ENCODE measurements at places on chromosomes 13 and 19.
A peak's percentile ranks its signal among the peaks of the same experiment; 100 is the strongest.

- no peak for DNase-seq
Observed at GRCh38 chr19:6590827-6591319, at the start of gene CD70. Gene CD70, minus strand, starts transcription at chr19:6591150. Its CDS starts 148 bp downstream, at chr19:6591002.

DNA sequence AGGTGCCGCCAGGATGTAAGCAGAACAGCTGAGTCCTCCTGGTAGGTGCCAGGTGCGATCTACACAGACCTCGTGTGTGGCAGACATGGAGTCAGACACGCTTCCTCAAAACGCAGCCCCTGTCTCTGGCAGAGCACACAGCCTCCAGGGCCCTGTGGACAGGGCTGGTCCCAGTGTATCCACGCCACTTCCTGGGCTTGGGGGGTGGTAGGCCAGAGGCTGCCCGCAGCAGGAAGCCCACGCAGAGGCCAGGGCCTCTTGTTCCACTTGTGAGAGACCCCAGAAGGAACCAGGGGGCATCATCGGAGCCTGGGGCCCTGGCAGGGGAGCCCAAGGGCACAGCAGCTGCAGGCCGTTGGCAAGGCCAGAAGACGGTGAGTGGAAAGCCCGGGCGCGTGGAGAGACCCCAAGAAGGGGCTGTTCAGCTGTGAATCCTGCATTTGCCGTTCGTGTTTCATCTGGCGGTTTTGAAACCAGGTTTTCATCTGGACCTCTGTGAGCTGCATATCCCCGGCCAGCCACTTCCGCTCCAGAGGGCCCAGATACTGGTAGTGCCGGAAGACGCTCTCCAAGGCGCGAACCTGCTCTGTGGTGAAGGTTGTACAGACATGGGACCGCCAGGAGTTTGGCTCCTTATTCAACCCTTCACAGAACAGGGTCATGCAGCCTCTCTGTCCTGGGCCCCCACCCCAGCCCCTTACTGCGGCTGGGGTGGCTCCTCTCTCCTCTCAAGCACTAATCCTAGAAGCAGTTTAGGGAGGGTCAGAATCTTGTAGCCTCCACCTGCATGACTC is 25.1 kb upstream of the SLITRK1 start:
- no peak for DNase-seq

DNA sequence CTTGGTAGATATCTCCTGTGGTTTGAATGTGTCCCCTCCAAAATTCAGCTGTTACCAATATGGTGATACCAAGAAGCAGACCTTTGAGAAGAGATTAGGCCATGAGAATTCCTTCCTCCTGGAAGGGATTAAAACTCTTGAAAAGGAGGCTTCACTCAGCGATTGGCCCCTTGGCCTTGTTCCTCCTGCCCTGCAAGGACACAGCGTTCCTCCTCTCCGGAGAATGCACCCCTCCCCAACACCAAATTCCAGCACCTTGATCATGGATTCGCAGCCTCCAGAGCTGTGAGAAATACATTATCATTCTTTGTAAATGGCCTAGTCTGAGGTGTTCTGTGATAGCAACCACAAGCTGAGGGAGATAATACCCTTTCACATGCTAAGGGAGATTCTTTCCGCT is 34.5 kb upstream of the ARHGEF7 start:
- DNase-seq: no peak

- DNase-seq: no peak
Observed at GRCh38 chr19:54473071-54473891, at the start of gene CDC42EP5. Gene CDC42EP5, minus strand, starts transcription at chr19:54473296. Its CDS starts 7,749 bp downstream, at chr19:54465547.

DNA sequence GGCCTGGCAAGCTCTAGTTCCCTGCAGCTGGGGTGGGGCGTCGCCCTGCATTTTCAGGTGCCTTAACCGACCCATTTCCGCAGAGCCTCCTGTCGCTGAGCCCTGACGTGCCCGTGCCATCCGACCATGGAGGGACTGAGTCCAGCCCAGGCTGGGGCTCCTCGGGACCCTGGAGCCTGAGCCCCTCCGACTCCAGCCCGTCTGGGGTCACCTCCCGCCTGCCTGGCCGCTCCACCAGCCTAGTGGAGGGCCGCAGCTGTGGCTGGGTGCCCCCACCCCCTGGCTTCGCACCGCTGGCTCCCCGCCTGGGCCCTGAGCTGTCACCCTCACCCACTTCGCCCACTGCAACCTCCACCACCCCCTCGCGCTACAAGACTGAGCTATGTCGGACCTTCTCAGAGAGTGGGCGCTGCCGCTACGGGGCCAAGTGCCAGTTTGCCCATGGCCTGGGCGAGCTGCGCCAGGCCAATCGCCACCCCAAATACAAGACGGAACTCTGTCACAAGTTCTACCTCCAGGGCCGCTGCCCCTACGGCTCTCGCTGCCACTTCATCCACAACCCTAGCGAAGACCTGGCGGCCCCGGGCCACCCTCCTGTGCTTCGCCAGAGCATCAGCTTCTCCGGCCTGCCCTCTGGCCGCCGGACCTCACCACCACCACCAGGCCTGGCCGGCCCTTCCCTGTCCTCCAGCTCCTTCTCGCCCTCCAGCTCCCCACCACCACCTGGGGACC is 1.2 kb downstream of the ZFP36 start:
- no peak for DNase-seq

DNA sequence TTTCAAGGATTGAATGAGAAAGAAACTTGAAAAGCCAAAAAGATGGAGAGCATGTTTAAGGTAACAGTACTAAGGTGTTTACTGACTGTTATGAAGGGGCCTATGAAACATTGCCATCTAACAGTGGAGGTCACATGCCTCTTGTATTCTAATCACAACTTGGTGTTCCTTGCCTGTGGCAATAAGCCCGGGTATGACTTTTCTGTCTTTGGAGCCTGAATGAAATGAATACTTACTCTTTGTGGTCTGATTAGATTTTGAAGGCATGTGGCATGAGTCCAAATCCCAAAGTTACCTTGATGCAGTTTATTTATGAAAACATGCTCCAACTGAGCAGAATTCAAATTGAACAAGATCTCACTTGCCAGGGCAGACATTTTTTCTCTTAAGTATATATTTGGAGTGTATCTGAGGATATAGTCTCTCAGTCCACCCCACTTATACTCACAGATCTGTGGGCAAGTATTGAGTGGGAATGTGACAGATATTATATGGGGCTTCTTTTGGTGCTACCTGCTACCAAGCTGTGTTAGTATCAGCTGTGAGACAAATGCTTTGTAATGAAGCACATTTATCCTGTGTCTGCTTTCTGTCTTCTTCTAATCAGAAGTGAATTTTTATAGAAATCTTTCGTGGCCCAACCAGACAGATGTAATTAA is 67.5 kb downstream of the B3GLCT start:
- DNase-seq: no peak

DNA sequence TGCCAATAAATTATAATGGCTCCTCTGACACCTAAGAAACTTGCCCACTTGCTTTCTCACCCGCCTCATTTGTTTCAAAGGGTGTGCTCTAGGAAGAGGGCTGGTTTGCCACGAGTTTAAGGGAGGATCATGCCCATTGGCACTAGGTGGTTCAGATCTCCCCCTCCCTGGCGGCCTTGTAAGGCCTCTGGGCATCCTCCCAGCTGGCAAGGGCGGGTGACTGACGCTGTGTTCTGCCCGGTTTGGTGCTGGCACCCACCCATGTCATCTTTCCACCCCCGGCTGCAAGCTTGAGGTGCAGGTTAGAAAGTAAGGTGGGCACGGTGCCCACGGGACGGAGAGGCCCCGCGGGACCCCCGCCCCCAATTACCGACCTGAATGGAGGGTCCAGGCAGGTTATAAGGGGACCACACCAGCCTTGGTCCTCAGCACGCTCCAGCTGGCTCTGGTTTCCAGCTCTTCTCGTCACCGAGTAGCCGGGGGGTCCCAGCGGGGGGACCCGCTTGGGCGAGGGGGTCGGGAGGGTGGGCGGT is 90.4 kb downstream of the PTPRS start:
- peak; percentile 71 for DNase-seq

- no peak for DNase-seq
Observed at GRCh38 chr19:41298348-41298964, 11.5 kb upstream of the CCDC97 start.

DNA sequence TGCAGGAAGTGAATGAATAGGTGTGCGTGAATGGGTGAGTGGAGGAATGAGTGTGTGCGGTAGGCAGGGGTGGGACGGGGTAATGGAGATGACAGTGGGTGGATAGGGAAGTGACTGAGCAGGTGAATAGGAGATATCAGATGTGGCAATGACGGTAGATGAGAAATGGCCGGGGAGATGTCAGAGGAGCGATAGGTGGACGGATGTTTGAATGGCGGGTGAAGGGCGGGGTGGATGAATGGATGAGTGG is 1.5 kb downstream of the TTC9B start:
- no peak for DNase-seq

- no peak for DNase-seq
Observed at GRCh38 chr19:39111593-39112199, 13.9 kb upstream of the PAK4 start.

GRCh38 chr13:99974939-99975561 is 3.5 kb upstream of the ZIC5 start:
- no peak for DNase-seq

- no peak for DNase-seq
Observed at GRCh38 chr13:51955816-51956603, 55.2 kb downstream of the ATP7B start.

DNA sequence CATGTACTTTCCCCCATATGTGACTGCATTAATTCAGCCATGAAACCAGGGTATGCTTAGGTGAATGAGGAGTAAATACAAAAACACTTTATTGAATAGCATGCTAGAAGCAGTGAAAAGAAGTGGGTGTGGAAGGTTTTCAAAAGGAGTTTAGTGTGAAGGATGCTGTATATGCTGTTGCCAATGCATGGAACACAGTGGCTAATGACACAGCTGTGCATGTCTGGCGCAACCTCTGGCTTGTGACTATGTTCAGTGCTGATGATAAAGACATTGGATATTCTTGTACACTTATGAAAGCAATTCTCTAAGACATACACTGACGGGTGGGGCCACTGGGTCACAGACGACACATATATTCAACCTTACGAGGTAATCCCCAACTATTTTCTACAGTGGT is 55.2 kb downstream of the SOX21 start:
- DNase-seq: no peak

- no peak for DNase-seq
Observed at GRCh38 chr19:16295057-16295456, 29.6 kb upstream of the KLF2 start.

GRCh38 chr19:5361407-5361806 is 20.8 kb upstream of the PTPRS start:
- no peak for DNase-seq

DNA sequence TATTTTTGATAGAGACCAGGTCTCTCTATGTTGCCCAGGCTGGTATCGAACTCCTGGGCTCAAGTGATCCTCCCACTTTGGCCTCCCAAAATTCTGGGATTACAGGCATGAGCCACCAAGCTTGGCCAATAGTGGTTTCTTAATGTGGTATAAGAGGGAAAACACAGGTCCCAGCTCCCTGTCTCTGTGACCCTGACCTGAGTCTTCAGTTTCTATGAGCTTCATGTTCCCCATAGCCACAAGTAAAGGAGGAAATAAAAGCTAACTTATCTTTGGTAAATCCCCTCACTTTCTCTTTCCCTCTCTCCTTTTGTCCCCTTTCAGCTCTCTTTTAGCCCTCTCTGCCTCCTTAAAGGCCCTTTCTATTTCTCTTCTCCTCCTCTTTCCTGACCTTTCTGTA is 50.3 kb downstream of the ABCC4 start:
- DNase-seq: no peak

DNA sequence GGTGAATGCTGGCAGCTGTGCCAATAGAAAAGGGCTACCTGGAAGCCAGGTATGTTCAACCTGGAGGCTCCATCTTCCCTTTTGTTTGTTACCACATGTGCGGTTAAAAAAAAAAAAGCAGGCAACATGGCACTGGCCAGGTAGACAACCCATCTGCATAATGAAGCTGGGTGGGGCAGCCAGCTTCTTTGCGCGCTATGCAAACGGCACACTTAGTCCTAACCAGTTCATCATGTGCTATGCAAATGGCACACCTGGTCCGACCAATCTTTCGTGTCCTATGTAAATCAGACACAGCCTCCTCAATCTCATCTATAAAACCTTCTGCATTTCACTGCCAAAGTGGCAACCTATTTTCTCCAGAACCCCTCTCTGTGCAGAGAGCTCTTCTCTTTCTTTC is 11.3 kb upstream of the IGSF23 start:
- no peak for DNase-seq

GRCh38 chr19:15197275-15197941 is 3.4 kb downstream of the NOTCH3 start:
- DNase-seq: no peak

DNA sequence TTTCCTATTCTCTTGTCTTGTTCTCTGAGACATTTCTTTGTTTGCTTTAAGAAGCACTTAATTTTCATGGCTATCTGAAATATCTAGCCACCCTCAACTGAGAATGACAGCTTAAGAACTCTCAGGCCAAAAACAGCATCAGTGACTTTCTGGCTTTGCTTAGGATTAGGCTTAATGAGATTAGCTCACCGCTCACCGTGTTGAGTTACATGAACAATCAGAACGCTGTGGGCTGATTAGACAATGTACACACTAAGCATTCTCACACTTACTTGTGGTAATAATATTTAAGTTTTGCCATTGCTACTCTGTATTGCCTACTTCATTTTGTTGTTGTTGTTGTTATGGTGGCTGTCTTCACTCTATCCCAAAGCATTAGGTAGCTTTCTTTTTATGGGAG is 1283.6 kb downstream of the UQCRFS1 start:
- no peak for DNase-seq

GRCh38 chr13:99961636-99962035 is 9.9 kb downstream of the ZIC5 start:
- no peak for DNase-seq

DNA sequence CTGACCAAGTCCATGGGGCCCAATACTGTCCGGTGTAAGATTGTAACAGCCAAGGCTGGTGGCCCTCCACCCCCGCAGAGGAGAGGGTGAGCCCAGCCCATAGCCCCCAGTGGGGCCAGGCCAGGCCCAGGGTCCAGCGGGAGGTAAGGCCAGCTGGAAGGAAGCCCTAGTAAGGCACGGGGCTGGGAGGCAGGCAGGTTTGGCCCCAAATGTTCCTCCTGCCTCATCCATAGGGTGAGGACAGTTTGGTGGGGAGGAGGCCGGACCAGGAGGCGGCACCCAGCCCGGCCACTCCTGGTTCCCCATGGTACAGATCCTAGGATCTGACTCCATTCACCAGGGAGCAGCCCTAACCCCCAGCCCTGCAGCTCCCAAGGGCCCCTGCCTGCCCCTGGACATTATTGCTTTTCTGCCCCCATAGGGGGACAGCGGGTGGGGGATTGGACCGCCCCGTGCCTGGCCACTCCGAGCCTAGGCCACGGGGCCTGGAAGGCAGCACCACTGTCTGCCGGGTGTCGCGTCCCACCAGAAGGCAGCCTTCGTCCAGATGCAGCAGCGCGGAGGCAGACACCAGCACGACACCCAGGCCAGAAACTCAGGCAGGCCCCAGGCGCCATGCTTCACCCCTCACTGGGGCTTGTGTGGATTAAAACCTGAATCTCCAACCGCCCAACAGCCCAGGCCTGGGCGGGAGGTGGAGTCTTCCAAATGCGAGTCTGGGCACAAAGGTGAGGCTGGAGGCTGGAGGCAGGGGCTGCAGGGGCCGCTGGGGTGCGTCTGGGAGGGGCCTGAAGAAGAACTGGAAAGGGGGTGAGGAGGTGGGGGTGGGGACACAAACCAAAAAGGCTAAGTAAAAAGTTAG is 6.7 kb upstream of the CCNP start:
- no peak for DNase-seq

- DNase-seq: no peak
Observed at GRCh38 chr19:2944403-2944774, 382 bp downstream of the ZNF77 start.
